ENCODE measurements at places on chromosomes 12 and 14.

DNA sequence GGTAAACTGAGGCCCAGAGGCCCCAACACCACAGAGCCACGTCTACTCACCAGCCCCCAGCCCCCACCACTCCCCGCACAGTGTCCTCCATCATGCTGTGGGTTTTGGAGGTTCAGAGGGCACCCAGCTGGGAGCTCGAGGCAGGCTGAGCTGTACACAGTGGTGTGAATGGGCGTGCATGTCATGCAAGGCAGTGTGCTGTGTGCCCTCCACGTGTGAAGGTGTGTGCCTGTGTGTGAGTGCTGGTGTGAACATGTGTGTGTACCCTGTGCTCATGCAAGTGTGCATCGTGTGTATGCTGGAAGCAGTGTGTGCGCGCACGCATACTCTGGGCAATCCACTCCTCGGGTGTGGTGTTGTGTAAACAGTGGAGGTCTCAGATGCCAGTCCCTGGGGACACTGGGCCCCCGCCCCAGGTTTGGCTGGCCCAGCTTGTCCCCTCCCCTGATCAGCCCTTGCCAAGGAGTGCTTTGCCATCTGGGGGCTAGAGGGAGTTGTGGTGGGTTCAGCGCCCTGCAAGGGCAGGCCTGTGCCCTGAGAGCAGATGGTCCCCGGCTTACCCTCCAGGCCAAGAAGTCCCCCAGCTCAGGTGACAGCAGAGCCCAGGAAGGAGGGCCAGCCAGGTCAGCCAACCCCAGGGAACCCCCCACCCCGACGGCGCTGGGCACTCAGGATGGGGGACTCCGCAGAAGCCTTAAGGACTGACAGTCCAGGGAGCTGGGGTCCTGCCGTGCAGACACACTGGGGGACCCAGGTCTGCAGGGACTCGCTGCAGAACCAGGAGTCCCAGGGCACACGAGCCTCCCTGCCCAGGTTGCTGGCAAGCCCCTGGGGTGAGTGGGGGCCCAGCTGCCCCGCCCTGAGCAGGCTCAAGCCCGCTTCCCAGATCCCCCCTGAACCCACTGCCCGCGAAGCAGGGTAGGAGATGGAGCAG, 23.8 kb upstream of the GPR132 start:
- no peak for DNase-seq

DNA sequence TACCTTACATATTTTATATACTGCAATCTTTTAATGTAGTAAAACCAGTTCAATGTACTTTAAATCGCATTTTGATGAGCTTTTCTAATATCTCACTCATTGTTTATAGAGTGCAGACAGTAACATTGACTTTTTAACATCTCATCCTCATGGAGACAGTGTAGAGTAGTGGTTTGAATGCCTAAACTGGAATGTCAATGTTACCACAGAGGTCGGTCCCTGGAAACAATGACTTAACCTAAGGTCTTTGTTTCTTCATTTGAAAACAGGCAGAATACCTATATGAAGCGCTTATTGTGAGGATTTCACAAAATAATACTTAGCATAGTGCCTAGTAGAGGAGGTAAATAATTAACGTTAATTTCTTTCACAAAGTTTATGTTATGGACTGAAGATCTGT, 5.0 kb downstream of the CDK17 start:
- no peak for DNase-seq

- no peak for DNase-seq
Observed at GRCh38 chr14:84028080-84028604, 1501.8 kb upstream of the FLRT2 start.

- no peak for DNase-seq
Observed at GRCh38 chr12:67991158-67991557, 1.9 kb downstream of the IFNG-AS1 start.

DNA sequence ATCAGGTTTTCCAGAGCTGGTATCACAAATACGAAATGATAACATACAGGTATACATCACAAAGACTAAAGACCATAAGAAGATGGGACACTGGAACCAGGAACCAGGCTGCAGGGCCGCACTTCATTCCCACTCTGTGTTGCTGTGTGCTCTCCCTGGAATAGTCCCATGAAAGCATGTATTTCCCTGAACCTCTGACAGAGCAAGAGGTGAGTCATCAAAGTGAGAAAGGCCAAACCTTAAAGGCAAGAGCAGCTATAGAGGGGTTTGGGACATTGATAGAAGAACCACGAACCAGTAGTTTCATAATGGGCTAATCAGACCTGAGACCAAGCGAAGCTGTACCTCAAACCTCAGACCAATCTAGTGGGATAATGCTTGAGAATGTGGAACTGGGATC, 283.0 kb upstream of the PRKD1 start:
- no peak for DNase-seq

DNA sequence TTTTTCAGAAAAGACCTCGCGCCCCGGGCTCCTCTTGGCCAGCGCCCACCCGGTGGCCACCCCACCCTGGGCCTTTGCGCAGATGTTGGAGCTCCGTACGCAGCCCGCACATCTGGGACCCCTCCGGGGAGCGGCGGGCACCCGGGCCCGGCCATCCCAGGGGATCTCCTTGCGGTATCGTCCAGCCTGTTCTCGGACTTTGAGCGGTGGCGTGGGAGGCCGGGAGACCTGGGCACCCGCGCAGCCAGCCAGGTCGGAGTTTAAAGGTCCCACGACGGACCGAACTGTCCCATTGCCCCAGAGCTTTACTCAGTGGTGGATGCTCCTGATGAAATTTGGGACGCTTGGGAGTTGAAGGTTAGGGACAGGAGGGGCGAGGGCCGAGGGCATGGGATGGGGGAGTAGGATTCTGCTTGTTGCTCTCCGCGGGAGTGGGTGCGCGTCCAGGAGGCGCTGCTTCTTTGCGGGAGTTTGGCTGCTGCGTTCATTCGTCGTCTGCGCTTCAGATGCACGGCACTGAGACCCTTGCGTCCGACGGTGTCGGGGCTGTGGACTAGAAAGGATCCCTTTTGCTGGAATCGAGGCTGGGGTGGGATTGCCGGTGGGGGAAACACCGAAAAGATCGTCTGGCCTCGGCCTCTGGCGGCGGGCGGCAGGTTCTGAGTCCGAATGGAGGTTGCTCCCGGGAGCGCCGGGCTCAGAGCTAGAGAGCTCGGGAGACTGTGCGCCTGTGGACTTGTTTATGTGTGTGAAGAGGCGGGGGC, 1.4 kb downstream of the NTF3 start:
- no peak for DNase-seq

- no peak for DNase-seq
Observed at GRCh38 chr14:64080452-64080851, 213.7 kb downstream of the ESR2 start.

- no peak for DNase-seq
Observed at GRCh38 chr12:124505001-124505818, 62.2 kb downstream of the NCOR2 start.

Data from stimulated activated CD8-positive, alpha-beta memory T cell treated with anti-CD3 and anti-CD28 coated beads, Interleukin-7, amount 100 ng/mL, for 24 hours (primary cell).